SHP77 treated with DMSO at 0.1 percent for 48 hours (cell line): ENCODE measurements at places on chromosomes 7 and 10.

- DNase-seq: no peak
These were observed 77.4 kb downstream of the CUL2 start for GRCh38 chr10:35012781-35013180.

GRCh38 chr10:34731885-34732701 lies 83.0 kb downstream of the PARD3 start:
- no peak for DNase-seq

DNA sequence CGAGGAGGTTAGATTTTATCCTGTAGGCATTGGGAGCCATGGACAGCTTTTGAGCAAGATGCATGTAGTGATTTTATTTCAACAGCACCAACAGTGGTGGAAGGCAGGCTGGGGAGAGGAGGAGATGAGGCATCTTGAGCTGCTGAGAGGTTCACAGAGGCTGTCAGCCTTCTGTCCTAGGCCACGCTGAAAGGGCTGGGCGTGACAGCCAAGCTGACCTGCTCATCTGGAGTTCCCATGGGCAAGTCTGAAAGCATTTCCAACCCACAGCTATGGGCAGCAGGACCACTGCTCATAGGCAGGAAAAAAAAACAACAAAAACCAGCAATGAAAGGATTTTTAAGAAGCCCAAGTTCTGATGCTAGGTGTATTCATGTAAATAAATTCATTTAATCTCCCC lies 7.7 kb downstream of the NEURL1 start:
- DNase-seq: no peak

DNA sequence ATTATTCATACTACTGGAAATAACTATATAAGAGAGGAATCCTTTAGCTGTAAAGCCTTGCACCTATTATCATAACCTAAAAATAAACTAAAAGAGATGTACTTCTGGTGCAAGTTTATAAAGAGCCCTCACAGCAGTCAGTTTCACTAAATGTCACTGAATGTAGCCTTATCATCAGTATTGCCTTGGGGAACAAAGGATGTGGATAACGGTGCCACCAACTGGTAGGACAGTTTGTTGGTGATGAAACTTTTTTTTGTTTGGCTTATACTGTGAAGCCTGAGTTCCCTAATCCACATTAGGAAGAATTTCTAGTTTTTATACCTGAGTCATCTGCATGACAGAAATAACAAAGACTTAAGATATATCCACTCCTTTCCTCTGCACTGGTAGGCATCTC lies 117.9 kb upstream of the COL1A2 start:
- no peak for DNase-seq

- no peak for DNase-seq
These were observed 207.7 kb downstream of the SNX10 start for GRCh38 chr7:26499315-26499897.

DNA sequence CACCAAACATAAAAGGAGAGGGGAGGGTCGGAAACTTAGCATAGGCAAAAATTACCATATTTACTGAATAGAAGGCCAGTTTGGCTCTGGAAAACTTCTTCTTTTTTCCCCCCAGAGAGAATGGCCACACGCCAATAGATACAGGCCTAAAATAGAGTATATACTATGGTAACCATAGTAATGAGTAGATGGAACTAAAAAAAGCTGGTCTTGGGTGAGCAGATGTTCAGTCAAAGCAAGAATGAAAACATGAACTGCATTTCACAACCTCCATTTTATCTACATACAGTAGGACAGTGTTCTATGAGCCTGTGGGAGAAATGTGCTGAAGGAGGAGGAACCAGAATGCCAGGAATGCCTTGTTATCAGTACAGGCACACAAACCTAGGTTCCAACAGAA lies 141.7 kb upstream of the SEMA3A start:
- no peak for DNase-seq

- peak; percentile 71 for DNase-seq
These were observed 10.9 kb upstream of the SP8 start for GRCh38 chr7:20797462-20798080.

- no peak for DNase-seq
These were observed 56.1 kb upstream of the PDLIM1 start for GRCh38 chr10:95346715-95347401.

DNA sequence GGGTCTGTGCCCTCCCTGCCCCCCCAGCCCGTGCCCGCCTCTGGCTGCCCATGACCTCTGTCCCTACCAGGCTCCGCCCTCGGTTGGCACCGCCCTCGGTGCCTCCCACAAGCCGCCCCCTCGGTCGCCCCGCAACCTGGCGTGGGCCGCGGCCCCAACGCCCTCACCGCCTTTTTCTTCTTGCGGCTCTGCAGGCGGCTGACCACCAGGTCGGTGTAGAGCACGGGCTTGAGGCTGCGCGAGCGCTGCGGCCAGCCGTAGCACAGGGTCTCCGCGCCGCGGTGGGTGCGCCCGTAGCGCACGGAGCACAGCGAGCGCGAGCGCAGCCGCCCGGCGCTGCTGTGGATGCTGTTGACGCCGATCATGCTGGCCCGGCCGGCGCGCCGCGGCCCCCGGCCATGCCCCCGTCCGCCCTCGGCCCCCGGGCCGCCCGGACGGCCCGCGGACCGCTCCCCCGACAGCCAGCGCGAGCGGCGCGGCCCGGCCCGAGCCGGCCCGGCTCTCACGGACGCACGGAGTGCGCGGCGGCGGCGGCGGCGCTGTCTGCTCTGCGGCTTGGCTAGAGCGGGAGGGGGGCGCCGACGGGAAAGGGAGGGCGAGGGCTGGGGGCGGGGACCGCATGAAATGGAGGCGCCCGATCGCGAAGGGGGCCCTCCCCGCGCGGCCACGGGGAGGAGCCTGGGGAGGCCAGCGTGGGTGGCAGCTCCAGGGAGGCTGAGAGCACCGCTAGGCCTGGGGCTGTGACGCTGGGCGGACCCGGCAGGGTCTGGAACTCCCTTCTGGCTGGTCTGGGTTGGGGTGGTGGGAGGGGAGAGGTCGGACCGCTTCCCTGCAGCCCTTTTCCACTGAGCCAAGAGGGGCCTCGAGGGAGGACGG lies 9.6 kb downstream of the PSD start:
- DNase-seq: no peak

- no peak for DNase-seq
These were observed 1197.2 kb downstream of the SORCS1 start for GRCh38 chr10:105967256-105967655.

DNA sequence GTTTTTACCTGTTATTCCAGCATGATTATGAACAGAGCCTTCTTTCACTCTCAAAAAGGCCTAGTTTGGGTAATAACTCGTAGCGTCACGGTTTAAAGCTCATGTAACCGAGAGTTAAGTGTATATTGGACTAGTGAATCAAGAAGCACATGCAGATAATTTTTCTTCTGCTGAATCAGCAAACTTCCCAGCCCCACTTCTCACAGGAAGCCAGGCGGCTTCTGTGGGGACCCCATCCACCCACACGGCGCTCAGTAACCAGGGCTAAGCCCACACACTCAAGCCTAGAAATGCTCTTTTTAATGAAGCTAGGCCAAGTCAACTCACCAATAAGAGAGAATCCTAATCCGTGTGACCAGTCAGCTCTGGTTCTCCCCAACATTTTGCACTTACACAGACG lies 191.2 kb upstream of the MGMT start:
- no peak for DNase-seq

- no peak for DNase-seq
These were observed 224.4 kb downstream of the NEBL start for GRCh38 chr10:20672741-20673140.

GRCh38 chr10:47255033-47255813 lies 44.8 kb upstream of the GDF10 start:
- no peak for DNase-seq

DNA sequence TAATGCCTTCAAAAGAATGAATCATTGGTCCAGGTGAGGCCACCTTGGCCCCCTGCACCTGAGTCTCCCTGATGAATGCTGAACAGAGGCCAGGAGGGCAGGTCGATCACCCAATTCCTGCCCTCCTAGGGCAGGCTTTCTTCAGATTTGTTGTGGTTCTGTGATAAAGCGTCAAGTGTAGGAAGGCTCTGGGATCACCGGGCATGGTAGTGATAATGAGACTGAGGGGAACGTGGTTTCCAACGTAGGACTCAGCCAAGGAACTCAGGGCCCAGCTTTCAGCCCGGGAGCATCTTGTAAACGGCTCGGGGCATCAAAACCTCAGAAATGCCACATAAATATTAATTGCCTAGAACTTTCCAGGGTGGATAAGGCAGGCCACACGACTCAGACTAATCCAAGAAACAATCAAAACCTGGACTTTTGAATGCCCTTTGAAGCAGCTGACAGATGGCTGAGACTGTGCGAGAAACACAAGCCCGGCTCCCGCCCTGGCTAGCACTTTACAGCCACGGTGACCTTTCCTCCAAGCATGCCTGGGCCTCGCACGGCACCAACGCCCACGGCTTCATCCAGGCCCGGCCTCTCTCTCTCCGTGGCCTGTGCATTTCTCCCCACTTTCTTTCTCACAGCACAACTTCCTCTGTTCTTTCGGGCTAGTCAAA lies 239.3 kb upstream of the GRB10 start:
- no peak for DNase-seq

DNA sequence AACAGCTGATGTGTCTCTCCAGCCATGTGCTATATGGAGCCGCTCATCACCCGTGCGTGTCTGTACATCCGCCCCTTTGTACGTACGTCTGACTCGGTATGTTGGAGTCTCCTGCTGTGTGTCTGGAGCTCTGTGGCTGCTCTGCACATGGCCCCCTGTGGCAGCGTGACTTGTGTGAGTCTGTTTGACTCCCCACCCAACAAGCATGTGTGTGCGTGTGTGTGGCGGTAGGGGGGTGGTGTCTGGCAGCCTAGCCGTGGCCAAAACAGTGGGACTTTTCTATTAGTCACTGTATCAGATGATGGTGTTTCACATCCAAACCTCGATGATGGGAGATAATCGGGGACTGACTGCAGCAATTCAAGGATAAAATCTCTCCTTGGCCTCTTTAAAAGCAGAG lies 94.1 kb downstream of the COL13A1 start:
- no peak for DNase-seq

DNA sequence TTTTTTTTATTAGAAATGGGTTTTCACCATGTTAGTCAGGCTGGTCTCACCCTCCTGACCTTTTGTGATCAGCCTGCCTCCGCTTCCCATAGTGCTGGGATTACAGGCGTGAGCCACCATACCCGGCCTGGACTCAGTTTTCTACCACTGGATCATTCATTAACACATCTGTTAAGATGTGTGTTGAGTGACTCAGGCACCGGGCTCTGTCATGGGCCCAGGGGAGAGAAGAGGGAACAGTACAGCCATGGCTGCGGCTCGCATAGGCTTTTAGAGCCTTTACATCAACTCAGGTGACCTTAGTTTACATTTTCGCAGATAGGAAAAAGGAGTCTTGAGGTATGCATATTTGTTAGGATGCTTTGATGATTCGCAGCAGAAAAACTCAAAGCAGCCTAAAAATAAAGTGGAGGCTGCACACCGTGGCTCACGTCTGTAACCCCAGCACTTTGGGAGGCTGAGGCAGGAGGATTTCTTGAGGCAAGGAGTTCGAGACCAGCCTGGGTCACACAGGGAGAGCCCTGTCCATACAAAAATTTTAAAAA lies 3.1 kb upstream of the ARPC1B start:
- DNase-seq: no peak

GRCh38 chr7:78306634-78307033 lies 508.1 kb downstream of the PHTF2 start:
- DNase-seq: no peak

GRCh38 chr7:30329716-30330115 lies 45.3 kb downstream of the ZNRF2 start:
- DNase-seq: no peak

DNA sequence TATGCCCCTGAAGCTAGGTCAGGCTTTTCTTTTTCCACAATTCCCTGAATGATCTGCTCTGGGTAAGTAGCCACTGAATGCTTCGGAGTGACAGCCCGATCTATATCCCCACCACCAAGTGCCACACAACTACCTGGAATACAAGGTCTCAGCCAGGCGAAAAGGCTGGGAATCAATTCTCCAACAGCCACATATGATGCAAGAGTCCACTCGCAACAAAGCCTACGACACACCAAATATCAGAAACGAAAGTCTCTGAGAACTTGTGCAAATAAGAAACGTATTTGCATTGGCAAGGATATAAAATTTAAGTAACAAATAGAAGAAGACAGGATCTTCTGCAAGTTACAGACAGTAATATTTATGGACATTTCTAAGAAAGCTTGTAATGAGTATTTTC lies 5.7 kb downstream of the HIPK2 start:
- no peak for DNase-seq

GRCh38 chr10:50600831-50601477 lies 22.8 kb downstream of the SGMS1 start:
- no peak for DNase-seq

DNA sequence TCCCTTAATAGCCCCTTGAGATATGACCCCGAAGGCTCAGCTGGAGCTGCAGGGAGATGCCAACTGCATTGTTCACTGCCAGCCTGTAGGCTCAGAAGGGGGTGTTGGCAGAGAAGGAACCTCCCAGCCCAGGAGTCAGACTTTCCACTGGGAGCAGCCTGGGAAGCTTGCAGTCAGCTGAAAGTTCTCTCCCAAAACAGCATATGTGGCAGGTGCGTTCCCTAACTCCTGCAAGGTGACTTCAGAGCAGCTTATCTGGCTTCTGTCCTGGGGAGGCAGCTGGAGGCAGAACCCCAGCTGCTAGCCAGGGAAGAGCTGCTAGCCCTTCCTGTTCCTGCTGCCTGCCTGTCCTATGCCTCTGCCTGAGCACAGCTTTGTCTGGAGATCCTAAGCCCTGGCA lies 8.1 kb downstream of the SFTPA2 start:
- no peak for DNase-seq

DNA sequence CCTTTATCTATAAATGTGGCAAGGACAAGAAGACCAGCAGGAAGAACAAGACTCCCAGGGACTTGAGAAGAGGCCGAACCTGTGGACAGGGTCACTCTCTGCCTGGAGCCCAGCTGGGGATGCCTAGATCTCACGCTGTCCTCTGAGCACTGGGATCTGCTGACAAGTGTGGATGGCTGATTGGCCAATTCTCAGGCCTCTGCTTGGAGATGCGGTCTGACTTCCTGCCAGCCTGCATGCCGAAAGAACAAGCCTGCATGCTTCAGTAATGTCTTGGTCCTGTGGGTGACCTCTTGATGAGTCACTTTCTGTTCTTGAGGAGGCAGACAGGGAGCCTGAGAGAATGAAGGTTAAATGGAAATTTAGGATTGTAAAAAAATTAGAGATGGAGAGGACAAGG lies 84.7 kb downstream of the TMEM178B start:
- no peak for DNase-seq

DNA sequence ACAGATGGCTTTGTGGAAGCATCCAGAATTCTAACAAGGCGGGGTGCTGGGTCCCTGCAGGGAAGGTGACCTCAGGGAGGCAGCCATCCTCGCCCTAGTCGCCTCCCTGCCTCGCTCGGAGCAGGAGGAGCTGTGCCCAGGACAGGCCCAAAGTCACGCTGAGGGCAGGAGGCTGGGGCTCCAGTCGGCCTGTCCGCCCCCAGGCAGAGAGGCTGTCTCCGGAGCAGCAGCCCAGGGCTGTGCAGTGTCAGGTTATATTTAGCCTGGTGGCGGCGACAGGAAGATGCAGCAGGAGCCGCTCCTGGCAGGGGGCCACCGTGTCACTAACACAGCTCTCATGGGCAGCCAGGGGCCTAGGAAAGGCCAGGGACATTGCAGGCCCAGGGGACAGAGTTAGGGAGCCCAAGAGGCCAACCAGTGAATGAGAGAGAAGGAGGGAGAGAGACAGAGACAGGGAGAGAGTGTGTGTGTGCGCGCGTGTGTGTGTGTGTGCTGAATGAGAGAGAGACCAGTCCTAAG lies 13.5 kb downstream of the KCNH2 start:
- peak; percentile 60 for DNase-seq
